ENCODE measurements at places on chromosomes 2 and 18.
A peak's percentile ranks its signal among the peaks of the same experiment; 100 is the strongest.

DNA sequence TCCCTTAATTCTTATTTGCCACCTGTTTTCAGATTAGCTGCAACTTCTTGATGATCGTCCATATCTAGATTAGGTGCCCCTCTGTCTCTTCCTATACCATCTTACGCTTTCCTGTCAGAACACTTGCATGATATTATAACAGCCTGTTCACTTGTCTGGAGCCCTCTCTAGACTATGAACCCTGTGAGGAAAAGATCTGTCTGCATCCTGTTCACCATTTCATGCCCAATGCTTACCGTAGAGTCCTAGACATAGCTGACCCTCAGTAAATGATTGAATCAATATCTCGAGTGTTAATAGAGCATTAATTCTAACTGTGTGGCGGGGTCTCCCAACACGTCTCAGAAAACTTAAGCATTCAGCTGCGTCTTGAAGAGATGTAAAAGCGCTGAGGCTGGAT is 31.8 kb upstream of the TMEM17 start:
- no peak for DNase-seq

DNA sequence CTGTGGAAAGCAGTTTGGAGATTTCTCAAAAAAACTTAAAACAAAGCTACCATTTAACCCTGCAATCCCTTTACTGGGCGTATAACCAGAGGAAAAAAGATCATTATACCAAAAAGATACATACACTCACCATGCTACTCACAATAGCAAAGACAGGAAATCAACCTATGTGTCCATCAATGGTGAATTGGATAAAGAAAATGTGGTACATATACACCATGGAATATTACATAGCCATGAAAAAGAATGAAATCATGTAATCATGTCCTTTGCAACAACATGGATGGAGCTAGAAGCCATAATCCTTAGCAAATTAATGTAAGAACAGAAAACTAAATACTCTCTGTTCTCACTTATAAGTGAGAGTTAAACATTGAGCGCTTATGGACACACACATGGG is 18.6 kb downstream of the ABCA12 start:
- DNase-seq = no peak

GRCh38 chr18:57445488-57446319 is 10.5 kb downstream of the ONECUT2 start:
- no peak for DNase-seq

DNA sequence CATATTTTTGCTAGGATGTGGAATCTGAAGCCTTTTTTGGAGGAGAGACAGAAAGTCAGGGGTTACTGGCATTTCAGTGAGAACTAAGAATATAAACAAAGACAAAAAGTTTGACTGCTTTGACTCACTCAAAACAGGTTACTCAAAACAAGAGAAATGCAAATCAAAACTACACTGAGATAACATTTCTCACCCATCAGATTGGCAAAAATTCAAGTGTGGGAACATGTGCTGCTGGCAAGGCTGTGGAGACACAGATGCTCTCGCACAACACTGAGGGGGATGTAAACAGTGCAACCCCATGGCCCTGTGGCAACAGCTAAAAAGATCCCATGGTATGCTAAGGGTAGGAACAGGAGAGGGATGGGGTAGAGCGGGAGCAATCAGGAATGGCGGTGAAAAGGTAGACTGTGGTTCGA is 86.6 kb downstream of the DTNB start:
- DNase-seq = no peak

GRCh38 chr2:105926960-105927678 is 182.4 kb downstream of the NCK2 start:
- no peak for DNase-seq

DNA sequence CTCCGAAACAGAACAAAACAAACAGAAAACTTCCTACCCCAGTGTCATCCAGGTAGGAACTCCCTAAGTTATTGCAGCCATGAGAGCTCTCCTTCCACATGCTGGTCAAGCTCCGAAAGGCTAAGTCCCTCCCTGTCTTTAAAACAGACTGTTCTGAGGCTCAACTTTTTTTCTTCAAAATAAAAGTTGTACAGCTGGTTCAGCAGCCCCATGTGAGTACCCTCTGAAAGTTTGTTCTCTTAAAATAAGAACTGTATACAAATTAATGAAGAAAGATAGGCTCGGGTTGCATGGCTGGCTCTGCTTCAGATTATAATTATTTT is at the start of gene PDE1A:
Gene PDE1A, minus strand, starts transcription at position 119 of the 323 bp plus-strand sequence.
- no peak for DNase-seq

DNA sequence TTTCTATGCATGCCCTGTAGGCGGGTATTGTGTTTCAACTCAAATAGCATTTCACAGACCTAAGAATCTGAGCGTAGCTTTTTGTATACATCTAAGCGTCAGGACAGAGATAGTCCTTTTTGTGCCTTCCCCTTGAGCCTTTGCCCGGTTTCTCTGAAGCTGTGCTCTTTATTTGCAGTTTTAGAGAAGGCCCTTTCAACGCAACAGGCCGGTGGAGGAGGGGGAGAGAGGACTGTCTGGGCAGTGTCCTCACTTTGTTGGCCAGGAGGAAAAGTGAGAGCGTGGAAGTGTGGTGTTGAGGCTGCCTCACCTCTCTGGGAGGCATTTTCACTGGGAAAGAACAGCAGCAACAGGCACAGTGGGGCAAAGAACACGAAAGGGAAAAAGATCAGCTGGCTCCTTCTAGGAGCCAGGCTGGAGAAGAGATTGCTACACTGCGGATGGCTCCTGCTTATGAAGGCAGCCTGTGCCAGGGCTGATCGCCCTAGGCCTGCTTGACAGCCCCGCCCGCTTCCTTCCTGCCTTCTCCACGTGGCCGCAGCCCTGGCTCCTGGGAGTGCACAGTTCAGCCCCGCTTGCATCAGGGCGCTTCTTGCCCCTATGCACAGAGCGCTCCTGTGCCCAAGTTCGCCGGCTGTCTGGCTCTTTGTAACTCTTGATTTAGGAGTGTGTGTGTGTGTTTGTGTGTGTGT is 195.6 kb upstream of the POU3F3 start:
- peak; percentile 48 for DNase-seq

GRCh38 chr2:133123904-133124303 is 444.4 kb downstream of the NCKAP5 start:
- DNase-seq = no peak

- DNase-seq = no peak
Observed at GRCh38 chr2:88161446-88162244, 8.5 kb upstream of the THNSL2 start.

DNA sequence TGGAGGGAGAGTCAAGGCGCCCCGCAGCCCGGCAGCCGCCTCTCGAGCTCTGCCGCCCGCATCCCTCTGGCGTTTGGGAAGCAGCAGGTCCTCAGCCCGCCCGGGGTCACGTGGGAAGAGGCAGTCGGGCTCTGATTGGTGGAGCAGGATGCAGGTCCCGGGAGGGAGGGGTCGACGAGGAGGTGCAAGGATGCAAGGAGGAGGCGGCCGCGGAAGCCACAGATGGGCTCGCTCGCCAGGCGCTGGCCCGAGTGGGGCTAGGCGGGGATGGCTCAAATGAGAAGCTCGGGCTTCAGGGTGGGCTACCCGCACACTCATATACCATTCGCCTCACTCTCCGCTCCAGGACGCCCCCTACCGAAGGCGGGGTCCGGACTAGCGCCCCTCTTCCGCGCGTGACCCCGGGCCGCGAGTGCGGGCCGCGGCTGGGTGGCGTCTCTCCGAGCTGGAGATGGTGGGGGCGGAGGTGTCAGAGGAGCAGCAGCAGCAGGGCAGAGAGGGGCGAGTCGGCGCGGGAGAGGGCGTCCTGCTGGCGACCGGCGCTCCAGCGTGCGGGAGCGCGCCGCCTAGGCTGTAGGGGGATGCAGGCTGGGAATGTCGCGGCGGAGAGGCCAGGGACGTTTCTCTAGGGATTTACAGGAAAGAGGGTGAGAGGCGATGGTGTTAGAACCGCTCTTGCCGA is at the start of gene TMEFF2:
Gene TMEFF2, minus strand, starts transcription at position 68 of the 682 bp plus-strand sequence. CDS start 409 bp downstream, outside the sequence.
- no peak for DNase-seq

- no peak for DNase-seq
Observed at GRCh38 chr2:216286616-216287231, 85.6 kb downstream of the MARCHF4 start.

- peak; percentile 68 for DNase-seq
Observed at GRCh38 chr2:74002505-74003421, 18.1 kb downstream of the TET3 start.

- no peak for DNase-seq
Observed at GRCh38 chr2:15180379-15180778, 380.8 kb downstream of the NBAS start.

GRCh38 chr2:100840519-100840918 is 20.6 kb downstream of the NPAS2 start:
- DNase-seq = no peak

Measured in inflammatory macrophage treated with lipopolysaccharide for 1 hour (primary cell).